ENCODE measurements at places on chromosomes 7 and 10.

DNA sequence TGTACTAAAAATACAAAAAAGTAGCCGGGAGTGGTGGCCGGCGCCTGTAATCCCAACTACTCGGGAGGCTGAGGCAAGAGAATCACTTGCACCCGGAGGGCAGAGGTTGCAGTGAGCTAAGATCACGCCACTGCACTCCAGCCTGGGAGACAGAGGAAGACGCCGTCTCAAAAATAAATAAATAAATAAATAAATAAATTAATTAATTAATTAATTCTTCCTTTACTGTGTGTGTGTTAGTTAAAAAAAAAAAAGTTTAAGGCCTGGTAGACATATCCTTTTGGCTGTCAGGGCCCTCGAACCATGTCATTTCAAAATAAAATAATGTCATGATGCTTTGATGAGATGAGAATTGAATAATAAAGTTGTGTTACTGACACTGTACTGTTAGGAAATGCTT is 81.3 kb downstream of the ZNF467 start:
- no peak for DNase-seq

DNA sequence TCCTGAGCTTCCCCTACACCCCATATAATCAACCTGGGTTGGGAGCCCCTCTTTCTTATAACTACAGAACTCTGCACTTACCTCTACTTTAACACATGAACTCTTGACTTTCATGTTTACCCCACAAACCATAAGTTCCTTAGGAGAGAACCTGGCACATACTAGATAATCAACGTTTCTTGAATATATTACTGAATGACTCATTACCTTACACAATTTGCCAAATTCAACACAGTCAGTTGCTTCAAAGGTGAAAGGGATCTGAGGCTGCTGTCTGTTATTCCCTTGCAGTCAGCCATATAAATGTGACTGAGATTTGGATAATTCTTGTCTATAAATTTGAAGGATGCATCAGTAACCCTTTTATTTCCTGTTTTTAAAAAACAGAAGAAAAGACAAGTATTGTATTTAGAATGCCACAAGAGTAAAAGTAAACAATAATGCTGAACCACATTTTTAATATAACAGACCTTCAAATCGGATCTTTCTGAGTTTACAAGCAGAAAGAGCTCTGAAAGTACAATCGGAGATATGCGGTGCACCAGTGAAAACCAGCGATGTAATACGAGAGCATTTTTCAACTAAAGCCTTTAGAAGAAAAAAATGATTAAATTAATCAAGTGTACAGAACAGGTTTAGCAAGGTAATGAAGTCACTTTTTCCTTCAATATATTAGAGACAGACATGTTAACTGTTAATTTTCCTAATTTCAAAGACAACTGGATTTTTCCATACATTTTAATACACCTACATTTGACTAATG is 29.5 kb upstream of the LRRC17 start:
- no peak for DNase-seq

DNA sequence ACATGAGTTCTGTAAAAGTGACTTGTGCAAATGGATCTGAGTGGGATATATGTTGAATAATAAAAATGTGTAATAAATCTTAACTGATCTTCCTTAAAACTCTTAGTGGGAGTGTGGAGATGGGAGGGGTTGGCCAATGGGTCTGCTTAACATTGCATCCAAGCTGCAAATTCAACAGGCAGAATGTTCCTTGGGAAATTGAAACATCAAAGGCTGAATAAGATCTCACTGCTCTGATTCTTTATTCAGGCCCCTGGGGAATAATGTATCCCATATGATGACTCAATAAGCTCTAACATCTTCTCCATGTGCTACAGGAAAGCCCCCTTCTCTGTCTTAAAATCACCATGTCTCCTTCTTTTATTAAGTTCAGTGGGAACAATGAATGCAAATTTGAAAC is 373.2 kb upstream of the PODXL start:
- DNase-seq: no peak

- DNase-seq: no peak
These were observed 4.0 kb upstream of the HECW1 start for GRCh38 chr7:43108255-43109011.

DNA sequence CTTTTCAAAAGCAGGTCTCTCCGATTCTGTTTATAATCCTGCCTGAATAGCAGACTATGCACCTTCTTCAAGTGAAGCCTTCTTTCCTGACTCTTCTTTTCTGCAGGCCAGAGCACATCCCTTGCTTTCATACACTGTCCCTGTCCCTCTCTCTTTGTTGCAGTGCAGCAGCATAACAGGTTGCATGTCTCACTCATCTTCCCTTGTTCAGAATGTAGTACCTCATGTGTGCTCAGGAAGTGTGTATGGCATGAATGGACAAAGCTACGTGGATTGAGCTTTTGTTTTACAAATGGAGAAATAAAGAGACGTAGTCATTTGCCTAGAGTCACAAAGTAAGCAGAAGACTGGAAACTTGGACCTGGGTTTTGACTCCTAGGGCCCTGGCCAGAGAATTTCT is 68.0 kb downstream of the PTPRZ1 start:
- no peak for DNase-seq

- DNase-seq: no peak
These were observed 15.3 kb upstream of the LIPA start for GRCh38 chr10:89266721-89267453.

DNA sequence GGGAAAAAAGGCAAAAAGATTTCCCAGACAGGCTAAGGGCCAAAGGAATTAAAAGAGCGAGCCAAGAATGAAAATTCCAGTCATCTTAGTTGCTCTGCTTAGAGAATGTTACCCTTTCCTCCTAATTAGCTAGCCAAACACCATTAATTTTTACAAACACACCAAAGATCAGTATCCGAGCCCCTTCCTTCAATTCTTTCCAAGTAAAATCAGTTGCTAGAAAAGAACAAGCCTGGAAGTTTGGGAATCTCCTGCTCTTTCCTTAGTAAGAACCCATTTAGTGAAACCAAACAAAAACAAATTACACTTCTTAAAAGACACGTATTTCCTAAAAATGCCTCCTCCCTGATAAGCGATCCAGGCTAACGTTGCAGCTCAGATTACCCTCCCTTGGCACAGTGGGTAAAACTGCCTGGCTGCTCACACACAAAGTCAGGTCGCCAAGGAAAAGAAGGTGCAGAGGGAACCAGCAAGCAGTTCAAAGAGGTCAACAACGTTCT is 57.1 kb upstream of the ABLIM1 start:
- DNase-seq: no peak

DNA sequence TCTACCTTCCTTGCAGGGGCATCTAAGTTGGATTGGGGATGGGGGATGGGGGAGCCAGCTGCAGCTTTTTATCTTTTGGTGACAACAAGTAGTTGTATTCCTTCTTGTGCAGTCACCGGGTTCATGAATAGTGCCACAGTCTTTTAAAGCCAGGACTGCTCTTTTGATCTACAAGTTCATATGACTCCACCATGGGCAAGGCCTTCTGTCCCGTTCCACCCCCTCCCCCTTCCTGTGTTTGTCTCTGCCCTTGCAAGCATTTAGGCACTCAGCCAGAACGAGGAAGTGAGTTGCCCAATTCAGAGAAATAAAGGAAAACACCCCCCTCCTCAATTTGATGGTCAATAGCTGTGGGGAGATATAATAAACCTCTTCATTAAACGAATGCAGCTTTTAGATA is 44.8 kb upstream of the EGR2 start:
- no peak for DNase-seq

Data from activated T-helper 1 cell treated with anti-CD3 and anti-CD28 coated beads, Interleukin-2, amount 50 U/mL, for 16 hours (primary cell).